Activated T-cell treated with anti-CD3 and anti-CD28 coated beads for 1 hour (primary cell): ENCODE measurements at places on chromosomes 16 and 17.

DNA sequence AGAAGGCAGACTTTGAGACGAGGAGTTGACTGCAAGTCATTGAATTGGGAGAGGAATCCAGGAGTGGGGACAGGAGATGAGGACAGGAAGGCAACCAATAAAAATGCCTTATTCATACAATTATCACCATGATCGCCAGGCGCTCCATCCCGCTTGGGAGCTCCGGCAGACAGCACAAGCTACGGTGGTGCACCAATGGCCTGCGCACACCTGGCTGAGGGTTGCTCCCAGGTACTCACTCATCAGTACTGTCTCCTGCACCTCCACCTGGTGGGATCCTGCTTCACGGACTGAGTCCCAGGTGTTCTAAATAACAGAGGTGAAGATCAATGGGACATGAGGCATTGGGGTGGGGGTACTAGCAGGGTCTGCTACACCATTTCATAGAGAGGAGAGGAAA, 160.0 kb upstream of the TNRC6C start:
- no peak for DNase-seq

DNA sequence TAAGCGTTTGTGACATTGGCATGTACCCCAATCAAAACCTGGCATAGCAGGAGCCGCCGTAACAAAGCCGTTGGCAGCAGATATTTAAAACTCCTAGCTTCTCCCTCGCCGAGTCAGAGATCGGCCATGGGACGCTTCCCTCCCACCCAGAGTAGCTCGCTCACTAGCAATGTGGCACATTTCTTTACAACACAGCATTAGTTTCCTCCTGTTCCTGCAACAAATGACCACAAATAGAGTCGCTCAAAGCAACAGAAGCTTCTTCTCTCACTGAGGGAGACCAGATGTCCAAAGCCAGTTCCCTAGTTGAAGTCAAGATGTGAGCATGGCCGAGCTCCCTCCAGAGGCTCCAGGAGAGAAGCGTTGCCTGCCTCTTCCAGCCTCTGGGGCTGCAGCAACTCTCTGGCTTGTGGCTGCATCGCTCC, 106.7 kb downstream of the RBFOX3 start:
- no peak for DNase-seq

DNA sequence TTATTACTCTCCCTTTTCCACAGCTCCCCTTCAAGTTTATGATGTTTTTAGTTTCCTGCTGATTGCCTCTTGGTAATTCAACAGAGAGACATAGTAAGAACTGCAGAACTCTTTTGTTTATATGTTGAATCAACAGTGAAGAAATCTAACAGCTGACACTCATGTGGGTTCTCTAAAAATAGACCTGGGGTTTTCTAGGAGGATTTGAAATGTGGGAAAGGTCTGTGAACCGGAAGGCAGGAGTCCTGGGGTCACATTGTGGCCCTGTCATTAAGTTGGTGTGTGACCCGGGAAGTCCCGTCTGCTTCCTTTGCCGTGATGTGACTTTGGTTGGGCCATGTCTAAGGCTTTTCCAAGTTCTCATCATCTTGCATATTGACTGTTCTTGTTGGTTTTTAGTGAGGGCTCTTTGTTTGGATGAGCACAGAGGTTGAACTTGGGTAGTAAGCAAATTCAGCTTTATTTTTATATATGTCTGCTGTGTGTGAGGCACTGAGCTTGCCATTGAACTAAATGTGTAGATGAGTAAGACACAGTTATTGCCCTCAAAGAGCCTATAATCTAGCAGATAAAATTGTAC, 48.5 kb upstream of the HS3ST3A1 start:
- DNase-seq, result no peak

GRCh38 chr16:72815348-72816318, 232.3 kb downstream of the ZFHX3 start:
- DNase-seq, result no peak

GRCh38 chr16:89178453-89179147, 7.1 kb downstream of the CDH15 start:
- no peak for DNase-seq

DNA sequence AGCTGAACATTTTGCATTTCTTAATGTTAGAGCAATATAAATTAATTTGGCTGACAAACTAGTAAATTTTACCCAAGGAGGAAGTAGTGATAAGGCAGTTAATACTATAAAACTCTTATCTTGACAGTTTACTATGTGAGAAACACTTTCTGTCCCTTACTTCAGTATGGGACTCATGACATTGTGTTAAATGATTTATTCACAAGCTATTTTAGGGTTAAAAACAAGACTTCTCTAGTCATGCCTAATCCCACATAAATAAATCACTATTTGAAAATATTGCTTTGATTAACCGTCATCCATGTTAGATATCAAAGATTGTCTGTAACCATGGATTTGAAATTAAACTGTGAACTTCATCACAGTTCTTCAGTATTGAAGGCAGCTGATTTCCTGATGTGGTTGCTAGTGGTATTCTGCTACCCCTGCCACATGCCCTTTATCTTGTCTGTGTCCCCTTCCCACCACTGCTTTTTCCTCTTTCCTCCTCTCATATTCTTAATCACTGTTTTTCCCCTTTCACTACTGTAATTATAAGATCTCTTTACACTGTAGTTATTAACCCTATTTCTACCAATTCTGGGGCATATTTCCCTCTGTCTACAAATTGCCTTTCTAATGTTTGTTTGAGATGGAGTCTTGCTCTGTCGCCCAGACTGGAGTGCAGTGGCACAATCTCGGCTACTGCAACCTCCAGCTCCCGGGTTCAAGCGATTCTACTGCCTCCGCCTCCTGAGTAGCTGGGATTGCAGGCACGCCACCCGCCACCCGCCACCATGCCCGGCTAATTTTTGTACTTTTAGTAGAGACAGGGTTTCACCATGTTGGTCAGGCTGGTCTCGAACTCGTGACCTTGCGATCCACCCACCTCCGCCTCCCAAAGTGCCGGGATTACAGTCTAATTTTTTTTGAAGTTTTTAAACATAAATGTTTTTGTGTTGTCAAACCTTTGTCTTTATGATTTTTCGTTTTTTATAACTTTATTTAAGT, 95.6 kb downstream of the STXBP4 start:
- DNase-seq, result no peak

GRCh38 chr16:87569601-87570571, 32.4 kb upstream of the JPH3 start:
- no peak for DNase-seq

DNA sequence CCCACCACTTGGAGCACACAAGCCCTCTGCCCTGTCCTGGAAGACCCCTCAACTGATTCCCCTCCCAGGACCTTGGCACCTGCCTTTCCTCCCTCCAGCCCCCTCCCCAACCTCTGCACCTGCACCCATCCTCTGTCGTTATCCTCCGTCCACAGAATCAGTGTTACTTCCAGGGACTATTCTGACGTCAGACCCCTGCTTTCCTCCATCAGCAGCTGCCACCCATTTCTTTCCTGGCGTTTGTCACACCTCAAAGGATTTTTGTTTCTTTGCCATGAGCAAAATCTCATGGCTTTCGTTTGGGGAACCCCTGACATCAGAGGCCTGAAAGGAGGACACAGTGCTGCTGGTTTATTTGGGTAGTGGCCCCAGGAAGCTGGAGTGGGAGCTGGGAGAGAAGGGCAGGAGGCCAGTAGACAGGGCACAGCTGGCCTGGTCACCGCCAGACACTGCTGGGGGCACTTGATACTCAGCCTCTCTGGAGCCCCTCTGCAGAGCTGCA, 68.4 kb downstream of the SOCS1 start:
- DNase-seq, result no peak

- no peak for DNase-seq
These were observed 67.5 kb upstream of the NETO2 start for GRCh38 chr16:47211218-47211617.

GRCh38 chr17:79941088-79942010, 94.3 kb downstream of the TBC1D16 start:
- DNase-seq, result no peak

DNA sequence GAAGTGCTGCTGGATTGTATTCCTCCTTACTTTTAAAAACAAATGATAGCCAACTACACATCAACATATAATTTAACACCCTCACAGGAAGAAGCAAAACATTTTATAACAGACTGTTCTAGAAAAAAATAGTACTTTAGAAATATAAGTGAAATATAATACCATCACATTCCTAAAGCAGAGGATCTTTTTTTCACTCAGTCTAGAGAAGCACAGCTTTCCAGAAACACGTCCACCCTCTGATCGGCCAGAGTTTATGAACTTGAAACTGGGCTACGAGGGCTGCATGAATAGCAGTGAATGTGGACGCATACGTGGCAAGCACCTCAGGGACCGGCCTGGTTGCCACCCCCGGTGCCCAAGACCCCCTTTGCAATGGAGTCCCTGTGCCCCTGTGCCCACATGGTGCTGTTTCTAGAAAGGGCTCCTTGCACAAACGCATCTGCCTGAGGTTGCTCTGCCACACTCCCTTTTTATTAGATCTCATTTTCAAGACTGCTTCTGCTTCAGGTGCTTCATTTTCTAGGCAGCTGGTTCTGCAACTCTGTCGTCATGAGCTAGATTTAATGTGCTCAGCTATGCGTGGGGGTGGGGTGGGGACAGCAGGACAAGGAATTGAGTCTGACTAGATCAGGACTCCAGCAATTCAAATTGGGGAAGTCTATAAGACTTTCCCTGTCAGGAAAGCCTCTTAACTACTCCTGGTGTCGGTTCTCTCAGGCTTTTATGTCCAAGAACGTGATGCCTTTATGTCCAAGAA, 29.1 kb upstream of the ERN1 start:
- no peak for DNase-seq

- DNase-seq, result no peak
These were observed 2.6 kb downstream of the AOC3 start for GRCh38 chr17:42853597-42853967.

GRCh38 chr16:27993587-27993986, 69.9 kb downstream of the GSG1L start:
- DNase-seq, result no peak

GRCh38 chr17:6254036-6254435, 180.9 kb downstream of the AIPL1 start:
- no peak for DNase-seq

GRCh38 chr17:72576289-72576759, 455.5 kb downstream of the SOX9 start:
- DNase-seq, result no peak

DNA sequence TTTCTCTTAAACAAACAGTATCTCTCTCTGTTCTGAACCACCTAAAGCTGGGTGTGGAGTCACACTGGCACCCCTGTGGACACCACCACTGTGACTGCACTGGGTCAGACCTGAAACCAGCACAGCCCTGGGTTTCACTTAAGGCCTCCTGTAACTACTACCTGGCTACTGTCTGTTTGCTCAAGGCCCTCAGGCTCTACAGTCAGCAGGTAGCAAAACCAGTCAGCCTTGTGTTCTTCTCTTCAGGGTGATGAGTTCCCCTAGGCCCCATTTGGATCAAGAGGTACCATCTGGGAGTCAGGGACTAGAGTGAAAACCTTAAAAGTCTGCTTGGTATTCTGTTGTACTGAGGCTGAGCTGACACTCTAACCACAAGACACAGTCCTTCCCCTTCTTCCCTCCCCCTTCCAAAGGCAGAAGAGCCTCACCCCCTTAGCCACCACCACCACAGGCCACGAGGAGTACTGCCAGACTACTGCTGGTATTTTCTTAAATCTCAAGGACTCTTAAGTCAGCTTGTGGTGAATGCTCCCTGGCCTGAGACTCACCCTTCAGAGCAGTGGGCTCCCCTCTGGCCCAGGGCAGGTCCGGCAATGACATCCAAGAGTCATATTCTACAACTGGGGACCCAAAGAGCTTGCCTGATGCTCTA, 153.2 kb upstream of the MON1B start:
- no peak for DNase-seq

GRCh38 chr16:84329843-84330684, 35.4 kb downstream of the WFDC1 start:
- DNase-seq, result no peak

DNA sequence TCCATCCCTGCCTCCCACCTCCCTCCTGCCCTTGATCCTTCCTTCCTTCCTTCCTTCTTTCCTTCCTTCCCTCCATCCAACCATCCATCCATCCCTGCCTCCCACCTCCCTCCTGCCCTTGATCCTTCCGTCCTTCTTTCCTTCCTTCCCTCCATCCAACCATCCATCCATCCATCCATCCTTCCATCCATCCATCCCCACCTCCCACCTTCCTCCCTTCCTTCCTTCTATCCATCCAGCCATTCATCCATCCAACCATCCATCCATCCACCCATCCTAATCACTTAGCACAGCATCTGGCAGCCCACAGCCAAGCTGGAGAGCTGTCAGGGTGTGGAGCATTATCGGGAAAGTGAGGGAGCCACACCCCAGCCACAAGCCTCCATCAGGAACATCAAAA, 54.5 kb downstream of the TK2 start:
- no peak for DNase-seq

- DNase-seq, result no peak
These were observed 72.6 kb downstream of the TMEM100 start for GRCh38 chr17:55649957-55650597.

DNA sequence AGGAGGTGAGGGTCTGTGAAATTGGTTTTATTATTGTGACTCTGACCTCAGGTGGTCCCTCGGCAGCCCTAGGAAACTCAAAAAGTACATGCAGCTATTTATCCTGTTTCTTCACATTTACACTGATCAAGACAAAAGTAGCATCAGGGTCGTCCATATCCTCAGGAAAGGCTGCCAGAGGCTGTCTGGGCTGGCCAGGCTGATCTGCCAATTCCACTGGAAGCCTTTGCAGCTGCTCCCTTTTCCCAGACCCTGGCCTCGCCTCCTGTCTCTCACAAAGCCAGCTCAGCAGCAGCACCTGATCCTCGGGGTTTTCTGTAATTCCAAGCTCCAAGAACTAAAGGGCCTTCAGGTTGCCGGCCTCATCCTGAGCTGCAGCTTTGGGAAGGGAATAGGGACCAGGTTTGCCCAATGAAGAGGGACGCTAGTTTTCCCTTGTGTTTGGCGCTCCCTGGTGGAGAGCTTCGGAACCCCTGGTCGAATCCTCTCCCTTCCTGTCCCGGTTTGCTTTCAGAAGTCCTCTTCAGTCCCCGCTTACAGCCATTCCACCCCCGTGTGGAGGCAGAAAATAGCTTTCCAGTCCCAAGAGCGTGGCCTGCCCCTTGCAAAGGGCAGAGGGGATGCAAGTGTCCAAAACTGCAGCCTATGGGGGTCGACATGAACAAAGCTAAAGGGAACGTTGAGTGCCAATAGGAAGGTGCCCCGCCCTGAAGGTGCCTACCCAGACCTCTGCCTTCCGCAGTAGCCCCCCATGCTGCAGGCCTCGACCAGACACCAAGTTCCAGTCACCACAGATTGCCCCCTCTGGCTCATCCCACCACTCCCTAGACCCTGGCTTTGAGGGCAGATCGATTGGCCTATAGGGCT, 13.4 kb downstream of the MFSD6L start:
- peak; percentile 58 for DNase-seq

DNA sequence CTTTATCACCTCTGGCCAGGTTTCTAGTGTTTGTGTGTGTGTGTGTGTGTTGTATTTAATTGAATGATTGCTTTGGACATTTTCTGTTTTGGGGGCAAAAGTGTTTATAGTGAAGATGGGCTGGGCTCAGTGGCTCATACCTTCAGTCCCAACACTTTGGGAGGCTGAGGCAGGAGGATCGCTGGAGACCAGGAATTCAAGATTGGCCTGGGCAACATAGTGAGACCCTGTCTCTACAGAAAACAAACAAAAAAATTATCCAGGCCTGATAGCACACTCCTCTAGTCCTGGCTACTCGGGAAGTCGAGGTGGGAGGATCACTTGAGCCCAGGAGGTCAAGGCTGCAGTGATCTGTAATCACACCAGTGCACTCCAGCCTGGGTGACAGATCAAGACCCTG, 37.5 kb downstream of the RPA1 start:
- DNase-seq, result no peak
